Left forelimb (tissue), 1 donor: ENCODE measurements at places on chromosomes 13 and 19.
A peak's percentile ranks its signal among the peaks of the same experiment; 100 is the strongest.

GRCh38 chr13:100440751-100441425 is 147.7 kb downstream of the GGACT start:
- no peak for DNase-seq

GRCh38 chr19:30106417-30107095 is 164.5 kb downstream of the URI1 start:
- DNase-seq = no peak

DNA sequence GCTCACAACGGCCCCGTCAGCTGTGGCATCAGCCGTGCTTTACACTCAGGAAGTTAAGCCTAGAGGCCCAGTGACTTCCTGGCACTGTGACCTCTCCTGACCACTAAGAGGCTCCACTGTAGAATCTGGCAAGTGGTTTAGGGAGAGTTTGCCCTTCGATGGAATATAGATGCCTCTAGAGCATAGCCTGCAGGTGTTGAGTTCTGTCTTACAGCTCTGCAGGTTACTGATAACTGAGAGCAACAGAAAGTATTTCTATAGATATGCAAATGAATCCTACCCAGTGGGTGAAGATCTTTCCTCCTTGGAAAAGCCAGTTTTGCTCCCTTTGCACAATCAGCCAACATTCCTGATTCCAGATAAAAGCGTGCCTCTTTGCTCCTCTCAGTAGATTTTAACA is 35.8 kb downstream of the ATP12A start:
- no peak for DNase-seq

DNA sequence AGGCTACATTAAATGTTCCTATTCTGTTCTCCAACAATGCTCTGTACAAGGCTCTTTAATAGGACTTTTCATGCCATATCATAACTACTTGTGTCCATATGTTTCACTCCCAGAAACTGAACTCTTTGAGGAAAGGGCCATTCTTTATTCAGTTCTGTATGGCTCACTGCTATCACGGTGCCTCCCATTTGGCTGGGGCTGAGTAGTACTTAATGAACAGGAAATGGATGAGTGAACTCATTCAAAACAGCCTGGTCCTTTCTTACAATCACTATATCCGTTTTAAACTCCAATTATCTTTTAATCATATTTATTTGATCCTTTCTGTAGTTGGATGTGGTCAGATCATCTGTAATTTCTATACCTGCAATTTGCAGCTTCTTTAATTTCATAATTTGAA is 410.6 kb downstream of the TBC1D4 start:
- no peak for DNase-seq

DNA sequence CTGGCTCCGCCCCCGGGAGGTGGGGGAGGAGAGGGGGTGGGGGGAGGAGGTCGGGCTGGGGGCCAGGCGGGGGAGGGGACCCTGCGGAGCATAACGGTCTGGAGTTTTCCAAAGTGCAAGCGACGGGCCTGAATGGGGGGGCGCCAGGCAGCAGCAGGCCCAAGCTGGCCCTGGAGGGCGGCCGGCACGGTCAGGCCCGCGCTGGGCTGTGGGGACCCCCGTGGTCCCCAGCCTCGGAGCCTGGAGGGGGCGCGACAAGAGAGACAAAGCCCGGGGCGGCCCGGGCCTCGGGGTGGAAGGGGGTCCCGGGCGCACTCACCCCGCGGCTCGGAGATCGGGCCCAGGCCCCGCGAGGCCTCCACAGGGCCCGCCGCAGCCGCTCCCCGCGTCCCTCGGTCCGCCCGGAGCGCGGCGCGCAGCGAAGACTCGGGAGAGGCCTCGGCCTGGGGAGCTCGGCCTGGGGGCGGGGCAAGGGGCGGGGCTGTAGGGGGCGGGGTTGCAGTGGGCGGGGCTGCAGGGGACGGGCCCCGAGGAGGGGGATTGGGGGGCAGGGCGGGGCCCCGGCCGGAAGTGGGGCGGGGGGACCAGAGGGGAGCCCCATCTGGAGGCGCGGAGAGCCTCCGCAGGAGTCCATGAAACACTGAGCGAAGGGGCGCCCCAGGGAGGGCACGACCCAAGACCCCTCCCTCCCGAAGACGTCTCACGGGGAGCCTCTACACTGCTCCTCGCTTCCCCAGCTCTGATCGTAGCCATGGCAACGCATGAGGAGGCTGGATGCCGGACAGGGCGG is 47.6 kb downstream of the PTPRS start:
- peak; percentile 94 for DNase-seq

DNA sequence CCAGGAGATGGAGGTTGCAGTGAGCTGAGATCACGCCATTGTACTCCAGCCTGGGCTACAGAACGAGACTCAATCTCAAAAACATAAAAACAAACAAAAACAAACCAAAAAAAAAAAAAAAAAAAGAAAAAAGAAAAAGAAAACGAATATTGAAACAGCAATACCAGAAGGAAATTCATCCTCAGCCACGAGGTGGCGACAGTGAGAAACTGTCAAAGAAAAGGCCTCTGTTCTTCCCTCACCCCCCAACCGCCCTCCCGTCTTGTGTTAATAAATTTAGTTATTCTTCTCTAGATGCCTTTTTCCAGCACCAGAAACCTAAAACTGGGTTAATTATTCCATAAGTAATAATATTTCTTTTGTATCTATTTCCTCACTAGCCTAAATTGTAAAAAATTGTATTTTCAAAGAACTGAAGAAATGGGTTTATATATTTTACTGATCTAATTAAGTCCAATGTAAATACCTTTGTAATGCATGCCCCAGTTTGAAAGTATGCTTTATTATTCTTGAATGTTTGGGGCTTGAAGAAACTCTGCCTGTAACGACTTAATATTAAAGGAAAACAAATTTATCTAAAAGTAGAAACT is 38.6 kb downstream of the LIG4 start:
- no peak for DNase-seq

GRCh38 chr19:35344511-35345031 is 3.1 kb upstream of the FFAR1 start:
- DNase-seq = peak; percentile 31

- no peak for DNase-seq
Observed at GRCh38 chr13:98910501-98910951, 67.3 kb downstream of the DOCK9 start.

GRCh38 chr19:12778905-12779161 is 3.5 kb upstream of the HOOK2 start:
- DNase-seq = no peak

DNA sequence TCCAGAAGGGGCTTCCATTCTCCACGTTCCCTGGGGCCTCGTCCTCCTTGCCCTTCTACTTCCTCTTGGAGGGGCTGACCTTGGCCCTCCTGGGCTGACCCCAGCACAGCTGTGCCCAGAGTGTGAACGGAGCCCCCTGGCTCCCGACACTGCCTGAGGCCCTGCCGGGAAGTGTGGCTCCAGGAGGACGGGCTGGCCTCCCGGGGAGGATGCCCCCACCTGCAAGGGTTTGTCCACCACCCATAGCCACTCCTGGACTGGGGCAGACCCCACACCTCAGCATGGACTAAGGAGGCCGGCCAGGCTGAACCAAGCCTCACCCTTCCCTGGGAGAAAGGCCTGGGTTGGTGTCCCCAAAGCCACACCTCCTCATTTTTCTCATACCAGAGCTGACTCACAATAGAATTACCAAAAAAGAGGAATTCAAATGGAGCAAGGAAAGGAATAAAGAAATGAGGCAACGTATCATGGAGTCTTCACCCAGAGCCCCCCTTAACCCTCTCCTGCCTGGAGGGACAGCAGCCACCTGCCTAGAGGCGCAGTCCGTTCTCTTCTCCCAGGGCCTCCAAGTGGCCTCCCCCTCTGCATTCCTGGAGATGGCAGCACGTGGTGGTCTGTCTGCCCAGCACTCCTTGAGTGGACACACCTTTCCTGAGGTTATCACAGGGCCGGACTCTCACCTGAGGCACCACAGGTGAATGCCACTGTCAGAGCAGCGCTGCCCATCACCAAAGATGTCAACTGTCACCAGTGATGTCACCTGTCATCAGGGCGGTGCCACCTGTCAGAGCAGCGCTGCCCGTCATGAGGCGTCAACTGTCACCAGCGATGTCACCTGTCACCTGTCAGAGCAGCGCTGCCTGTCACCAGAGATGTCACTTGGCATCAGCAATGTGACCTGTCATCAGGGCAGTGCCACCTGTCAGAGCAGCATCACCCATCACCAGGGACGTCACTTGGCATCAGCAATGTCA is 3.1 kb upstream of the C13orf46 start:
- DNase-seq = no peak

DNA sequence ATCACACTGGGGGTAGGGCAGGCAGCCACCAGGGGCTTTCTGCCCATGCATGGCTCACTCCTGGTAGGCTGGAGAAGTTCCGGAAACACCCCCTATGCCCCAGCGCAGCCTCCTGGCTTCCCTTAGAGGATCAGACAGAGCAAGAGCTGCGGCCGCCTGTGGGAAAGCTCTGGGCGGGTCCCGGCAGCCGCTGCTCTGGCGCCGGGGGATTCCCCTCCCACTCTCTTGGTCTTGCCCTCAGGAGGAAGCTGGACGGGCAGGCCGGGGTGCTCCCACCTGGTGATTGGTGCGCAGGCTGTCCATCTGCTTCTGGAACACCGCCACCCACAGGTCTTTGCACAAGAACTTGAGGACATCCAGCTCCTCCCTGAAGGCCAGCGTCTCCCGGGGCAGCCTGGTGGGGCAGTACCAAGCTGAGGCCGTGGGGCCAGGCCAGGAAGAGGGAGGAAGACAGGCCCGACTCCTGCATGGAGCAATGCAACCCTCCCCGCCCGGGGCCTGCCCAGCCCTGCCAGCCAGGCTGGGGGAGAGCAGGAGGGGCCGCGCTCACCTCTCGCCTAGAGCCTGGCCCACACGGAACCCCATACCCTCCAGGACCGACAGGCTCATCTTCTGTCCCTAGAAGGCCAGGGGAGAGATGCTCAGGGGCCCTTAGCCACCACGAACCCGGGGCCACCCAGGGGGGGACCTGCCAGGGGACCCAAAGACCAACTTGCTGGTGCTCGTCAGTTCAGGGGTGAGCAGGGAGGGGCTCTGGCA is 4.0 kb upstream of the NKPD1 start:
- DNase-seq = no peak

DNA sequence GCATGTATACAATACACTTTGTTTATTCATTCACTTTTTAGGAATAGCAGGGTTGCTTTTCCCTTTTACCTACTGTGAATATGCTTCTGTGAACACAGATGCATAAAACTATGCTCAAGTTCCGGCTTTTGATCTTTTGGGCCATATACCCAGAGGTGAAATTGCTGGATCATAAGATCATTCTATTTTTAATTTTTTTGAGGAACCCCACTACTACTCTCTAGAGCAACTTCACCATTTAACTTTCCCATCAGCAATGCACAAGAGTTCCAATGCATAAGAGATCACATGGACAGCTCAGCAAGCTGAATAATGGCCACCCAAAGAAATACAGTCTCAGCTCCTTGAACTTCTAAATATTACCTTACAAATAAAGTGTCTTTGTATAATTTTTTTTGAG is 17.0 kb upstream of the SIGLEC10 start:
- no peak for DNase-seq

DNA sequence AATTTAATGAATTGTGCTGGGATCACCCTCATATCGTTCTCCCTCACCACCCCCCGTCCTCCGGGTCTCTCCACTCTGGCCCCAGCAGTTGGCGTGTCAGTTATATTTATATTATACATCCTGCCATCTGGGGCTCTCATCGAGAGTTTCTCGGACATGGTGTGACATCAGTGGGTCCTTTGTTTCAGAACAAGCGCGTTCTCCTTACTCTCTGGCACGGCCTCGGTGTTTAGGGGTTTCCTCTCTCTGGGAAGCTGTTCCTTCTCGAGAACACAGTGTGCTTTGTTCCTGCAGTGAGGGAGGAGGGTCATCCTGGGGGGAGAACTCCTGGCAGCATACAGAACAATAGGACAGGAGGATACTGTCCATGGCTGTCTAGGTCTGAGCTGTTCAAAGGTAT is 9.8 kb upstream of the MCF2L start:
- peak; percentile 66 for DNase-seq

DNA sequence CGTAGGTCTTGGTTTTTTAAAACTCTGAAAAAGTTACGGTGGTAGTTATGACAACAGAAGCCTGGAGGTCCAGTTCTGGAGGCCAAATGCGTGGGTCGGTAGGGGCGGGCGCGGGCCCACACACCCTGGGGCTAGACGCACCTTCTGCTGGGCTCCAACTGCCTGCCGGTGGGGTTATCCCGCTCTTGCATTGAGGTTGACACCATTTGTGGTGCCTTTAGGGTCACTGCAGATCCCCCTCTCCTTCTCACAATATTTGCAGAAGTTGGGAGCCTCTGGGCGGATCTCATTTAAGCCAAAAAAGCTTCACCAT is 81.6 kb downstream of the CHST8 start:
- no peak for DNase-seq

- no peak for DNase-seq
Observed at GRCh38 chr19:17323964-17324332, 10.7 kb downstream of the ANO8 start.

DNA sequence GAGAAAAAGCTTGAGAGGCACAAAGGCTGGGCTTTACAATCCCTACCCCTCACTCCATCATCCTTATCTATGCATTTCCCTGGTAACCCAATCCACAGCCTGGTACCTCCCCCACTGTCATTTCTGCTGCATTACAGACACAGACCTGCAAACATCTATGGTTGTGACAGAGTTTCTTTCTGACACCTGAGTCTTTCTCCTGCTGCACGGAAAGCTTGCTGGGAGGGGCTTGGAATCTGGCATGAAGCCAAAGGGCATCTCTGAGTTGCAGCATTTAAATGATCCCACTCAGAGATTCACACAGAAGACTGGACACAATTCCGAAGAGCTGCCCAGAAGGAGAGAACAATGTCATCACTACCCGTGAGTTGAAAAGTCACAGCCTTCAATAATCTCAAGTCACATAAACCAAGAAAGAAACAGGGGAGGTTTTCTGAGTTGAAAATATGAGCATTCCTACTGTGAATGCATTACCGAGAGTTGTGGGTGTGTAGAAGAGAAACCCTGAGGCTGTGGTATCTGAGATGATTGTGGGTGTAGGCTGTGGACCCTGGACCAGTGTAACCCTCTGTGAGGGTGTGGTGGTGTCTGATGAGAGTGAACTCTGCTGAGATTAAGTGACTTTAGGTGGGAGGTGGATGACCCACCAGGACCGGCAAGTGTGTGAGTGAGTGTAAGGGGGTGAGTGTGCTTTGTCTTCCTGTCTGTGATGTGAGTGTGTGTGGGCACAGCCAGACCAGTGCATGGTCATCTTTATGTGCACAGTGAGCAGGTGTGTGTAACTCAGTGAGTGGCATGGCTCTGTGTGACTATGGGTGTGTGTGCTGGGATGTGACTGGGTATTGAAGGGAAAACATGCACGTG is at the start of gene LGALS14:
TSS of gene LGALS14 (plus strand) at position 301 of the 864 bp plus-strand sequence. CDS start at position 349, 48 bp downstream.
- no peak for DNase-seq

DNA sequence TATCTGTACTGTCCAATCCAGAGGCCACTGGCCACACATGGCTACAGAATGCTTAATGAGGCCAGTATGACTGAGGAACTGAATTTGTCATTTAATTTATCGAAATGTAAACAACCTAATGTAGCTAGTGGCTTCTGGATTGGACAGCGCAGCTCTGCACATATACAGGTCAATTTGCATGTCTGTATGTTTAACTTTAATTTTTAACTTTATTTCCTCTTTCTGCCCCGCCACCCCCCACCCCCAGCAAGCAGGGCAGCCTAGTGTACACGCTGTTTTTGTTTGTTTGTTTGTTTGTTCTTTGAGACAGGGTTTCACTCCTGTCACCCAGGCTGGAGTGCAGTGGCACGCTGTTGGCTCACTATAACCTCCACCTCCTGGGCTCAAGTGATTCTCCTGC is 15.5 kb downstream of the ZSWIM9 start:
- DNase-seq = no peak

GRCh38 chr13:64413529-64413928 is 2816.6 kb downstream of the PCDH9 start:
- no peak for DNase-seq
